ENCODE measurements at places on chromosomes 11 and 22.

- DNase-seq: no peak
These were observed 1.0 kb downstream of the CTSD start for GRCh38 chr11:1762537-1763302.

DNA sequence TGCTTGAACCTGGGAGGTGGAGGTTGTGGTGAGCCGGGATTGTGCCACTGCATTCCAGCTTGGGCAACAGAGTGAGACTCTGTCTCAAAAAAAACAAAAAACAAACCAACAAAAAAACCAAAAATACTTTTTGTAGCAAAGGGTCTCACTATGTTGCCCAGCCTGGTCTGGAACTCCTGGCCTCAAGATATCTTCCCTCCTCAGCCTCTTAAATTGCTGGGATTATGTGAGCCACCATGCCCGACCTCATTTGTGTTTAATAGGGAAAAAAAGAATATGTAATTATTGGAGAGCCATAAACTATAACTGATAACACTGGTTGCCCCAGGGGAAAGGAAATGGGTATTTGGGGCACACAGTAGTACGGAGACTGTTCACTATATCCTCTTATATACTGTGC lies 19.7 kb downstream of the UVRAG start:
- DNase-seq: no peak

GRCh38 chr22:17120711-17121232 lies 388 bp downstream of the TMEM121B start:
- no peak for DNase-seq

DNA sequence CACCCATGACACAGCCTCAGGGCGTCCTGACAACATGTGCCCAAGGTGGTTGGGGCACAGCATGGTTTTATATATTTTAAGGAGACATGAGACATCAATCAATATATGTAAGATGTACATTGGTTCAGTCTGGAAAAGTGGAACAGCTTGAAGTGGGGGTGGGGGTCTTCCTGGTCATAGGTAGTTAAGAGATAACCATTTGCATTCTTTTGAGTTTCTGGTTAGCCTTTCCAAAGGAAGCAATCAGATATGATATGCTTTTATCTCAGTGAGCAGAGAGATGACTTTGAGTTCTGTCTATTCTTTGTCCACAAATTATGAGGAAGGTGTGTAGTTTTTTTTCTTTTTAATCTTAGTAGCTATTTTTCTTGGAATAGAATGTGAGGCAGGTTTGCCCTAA lies 10.1 kb upstream of the ANAPC15 start:
- no peak for DNase-seq

GRCh38 chr22:23834793-23835483 lies 3.9 kb downstream of the DERL3 start:
- DNase-seq: no peak

DNA sequence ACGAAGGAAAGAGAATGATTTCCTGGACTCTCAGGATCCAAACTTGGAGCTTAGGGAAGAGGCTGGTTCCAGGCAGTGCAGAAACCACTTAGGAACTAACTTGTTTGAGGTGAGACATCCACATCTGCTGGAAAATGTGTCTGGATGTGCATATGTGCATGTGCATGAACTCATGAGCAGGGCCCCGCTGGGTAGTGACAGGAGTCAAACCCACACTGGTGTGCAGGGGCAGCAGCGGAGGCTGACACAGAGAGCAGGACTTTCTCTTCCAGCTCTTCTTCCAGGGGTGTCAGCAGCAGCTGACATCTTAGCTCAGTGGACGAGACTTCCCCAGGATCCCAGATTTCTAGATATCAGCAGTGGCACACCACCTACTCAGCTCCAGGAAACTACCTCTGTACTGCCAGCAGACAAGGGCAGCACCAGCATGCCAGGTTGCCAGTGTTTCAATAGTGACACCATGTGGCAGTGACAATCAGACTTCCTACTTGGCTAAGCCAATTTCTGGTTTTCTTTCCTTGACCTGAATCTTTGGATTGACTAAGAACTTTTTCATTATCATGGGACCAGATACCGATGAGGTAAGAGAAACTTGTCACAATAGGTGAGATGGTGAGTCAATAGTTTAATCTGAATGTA lies 227.5 kb upstream of the ZC3H12C start:
- no peak for DNase-seq

DNA sequence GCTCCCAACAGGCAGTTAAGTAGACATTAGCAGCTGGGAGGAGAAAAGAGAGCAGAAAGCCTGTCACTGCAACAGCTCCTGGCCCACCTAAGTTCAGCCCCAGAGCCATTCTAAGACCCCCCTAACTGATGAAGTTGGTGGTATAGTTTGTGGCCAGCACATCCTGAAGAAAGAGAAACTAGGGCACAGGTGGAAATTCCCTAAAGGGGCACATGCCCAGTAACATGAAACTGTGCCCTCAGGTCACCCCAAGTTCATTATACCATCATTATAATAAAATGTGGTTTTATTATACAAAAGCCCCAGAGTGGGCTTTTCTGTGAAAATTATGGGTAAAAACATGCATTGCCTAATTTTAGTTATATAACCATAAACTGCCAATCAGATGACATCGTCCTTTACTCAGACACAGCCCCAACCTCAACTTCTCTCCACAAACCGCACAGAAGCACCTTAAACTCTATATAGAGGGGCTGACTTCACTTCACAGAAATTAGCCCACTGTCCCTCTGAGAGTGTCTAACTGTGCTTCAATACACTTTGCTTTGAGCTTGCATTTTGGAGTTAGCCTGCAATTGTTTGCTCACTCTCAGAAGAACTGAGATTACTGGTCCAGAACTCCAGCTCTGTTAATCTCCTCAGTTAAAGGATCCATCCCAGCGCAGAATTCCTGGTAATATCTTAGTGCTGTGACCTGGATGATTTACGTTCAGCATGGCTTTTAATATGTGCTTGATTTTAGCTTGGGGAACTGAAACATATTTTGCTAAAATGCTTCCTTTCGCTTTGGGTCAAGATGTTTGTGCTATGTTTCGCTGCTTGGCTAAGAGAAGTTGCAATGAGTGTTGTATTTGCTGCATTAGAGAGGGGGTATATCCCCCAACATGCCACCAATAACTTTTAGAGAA lies 1.8 kb upstream of the APOL3 start:
- DNase-seq: no peak

DNA sequence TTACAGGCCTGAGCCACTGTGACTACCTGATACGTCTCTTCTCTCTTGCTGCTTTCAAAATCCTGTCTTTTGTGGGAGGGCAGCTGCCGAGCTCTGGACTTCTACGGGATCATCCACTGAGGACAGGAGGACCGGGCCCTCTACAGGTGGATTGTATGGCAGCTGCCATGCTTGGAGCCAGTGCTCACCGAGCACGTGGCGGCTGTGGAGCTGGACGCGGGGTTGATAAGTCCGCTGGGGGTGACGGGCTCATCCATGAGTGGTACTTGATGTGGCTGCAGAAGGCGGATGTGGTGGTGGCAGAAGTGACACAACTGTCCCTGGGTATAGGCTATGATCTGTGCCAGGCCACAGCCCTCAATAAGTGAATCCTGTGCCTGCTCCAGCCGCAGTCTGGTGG lies 1.8 kb upstream of the CYP2D6 start:
- DNase-seq: no peak

DNA sequence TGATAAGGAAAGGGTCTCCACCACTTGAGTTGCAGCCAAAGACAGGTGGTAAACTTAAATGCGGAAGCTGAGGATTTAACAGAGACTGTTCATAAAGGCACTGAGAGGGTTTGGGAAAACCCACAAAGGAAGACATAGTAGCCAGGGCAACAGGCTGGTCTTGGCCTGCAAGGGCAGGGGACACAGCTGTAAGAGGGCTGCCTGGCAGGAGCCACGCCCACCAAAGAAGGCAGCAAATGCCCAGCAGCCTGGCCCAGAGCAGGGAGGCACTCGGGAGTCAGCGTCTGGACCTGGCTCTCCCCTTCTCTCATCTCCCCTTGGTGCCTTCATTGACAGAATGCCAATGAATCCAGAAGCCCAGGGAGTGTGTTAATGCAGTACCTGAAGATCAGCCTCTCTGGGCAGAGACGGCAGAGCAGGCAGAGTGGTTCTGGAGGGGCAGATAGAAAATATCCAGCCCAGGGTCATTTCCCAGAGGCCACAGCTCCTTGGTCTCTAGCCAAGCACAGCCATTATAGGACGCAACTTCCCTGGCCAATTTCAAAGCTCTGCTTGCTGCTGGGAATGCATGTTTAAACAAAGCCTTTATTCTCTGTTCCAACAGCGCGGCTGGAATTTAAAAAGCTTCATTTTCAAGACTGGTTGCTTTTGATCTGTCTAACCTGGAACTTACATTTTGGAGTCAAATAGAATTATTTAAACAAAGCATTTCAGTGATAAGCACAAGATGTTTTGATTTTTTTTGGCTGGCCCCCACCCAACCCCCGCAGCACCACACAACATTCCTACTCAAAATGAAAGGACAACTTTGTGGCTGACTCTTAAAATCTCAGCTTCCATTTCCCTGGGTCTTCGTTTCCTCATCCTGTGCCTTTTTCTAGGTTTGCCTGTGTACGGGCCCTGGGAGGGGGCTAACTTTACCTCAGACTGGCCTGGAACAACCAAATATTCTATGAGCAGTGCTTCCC lies 125.6 kb upstream of the LMO1 start:
- no peak for DNase-seq

DNA sequence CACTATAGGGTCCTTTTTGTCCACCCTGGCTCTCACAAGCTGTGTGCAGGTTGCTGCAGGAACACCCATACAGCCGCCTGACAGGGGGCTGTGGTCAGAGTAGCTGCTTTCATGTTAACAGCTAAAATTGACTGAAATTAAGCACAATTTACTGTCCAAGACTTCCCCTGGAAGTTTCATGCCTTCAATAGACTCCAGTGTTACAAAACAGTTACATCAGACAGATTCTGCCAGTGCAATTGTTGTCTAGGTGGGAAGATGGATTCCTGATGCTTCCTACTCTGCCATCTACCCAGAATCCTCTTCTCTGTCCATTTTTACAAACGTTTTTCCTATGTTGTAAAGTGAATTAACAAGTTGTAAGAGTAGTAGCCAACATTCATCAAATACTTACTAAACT lies 5.3 kb upstream of the TSKU start:
- DNase-seq: no peak

- no peak for DNase-seq
These were observed 48.0 kb upstream of the CEP126 start for GRCh38 chr11:101866619-101867491.

DNA sequence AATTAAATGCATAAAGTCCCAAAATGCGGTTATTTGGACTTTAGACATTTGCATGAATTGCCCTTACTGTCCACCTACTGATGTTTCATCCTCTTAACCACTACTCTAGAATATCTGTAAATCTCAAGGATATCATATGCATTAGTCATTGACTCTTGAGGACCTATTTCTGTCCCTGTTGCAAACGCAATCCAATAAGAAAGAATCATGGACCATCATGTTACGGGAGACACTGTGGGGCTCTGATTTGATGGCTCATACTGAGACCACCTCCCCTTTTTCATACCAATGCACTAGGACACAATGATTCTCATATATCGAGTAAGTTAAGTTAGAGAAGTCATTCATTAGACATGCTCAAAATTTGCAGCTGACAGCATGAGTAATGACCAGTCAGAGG lies 14.4 kb downstream of the POU2AF2 start:
- DNase-seq: no peak

GRCh38 chr11:12071574-12071973 lies 38.8 kb upstream of the MICAL2 start:
- DNase-seq: no peak

DNA sequence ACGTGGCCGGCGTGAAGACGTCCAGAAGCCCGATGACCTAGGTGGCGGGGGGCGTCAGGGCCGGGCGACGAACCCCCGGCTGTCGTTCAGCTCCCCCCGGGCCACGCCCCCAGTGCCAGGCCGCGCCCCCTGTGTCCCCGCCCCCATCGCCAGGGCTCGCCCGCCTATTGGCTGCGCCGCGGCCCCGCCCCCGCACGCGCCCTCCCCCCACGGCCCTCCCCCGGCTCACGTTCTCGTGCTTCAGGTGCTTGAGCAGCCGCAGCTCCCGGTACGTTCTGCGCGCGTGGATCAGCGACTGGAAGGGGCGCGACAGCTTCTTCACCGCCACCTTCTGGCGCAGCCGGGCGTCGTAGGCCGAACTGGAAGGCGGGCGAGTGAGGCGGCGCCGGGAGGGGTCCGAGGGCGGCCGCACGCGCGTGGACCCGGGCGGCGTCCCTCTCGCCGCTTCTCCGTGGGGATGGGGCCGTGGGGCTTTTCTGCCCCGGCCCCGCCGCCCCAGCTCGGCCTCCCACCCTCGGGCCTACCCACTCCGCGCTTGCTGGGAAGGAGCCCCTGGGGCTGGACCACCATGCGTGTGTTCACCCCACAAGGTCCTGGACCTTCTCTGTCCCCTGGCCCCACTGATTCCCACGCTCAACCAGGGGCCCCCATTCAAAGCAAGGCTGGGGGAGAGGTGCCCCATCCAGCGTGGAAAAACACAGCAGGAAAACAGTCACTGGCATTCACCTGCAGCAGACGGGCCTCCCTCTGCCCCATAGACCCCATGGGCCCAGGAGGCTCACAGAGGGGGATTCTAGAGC lies 2.4 kb downstream of the MAPK11 start:
- DNase-seq: no peak

DNA sequence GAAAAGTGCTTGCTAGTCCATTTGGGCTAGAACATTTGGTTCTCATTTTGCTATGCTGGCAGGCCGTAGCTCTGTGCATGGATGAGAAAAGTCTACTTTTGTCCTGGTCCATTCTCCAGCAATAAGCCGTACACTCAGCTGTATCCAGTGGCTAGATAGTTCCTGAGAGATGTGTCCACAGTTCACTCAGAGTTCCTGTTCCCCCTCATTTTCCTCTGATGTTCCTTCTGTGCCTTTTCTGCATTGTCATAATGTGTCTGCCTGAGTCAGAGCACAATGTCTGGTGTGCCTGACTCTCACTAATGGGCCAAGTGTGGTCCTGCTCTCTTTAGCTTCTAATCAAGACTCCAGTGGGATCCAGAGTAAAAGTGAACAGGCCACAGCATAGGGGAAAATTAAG lies 215.7 kb upstream of the CTSC start:
- DNase-seq: no peak

DNA sequence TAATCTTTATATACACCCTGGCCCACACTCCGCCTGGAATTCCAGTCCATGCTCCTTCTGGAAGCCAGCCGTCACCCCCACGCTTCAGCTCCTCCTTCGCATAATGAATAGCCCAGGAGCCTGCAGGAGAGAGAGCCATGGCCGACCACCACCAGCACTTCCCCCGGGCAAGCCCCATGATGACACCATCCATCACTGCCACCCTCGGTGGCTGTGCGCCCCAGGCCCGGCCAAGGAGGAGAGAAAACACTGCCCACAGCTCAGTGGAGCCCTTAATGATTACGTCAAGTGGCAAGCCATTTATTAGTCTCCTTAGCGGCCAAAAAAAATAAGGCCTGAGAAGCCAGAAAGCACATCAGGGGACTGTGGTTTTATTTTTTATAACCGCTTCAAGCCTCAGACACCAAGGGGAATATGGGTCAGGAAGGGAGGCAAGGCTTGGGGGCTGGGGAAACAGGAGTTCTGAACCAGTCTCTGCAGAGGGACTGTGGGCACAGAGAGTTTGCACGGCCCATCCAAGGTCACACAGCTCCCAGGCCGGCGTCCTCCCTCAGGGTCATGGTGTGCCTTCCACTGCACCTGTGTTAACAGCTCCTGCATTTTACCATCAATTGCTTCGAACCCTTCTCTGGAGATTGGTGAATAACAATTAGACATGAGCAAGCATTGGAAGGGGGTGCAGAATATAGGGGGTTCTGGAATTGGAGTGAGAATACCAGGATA lies 134.3 kb downstream of the MN1 start:
- no peak for DNase-seq

- no peak for DNase-seq
These were observed 98.2 kb downstream of the PACS1 start for GRCh38 chr11:66168289-66168688.
